ENCODE measurements at places on chromosomes 1 and 21.
A peak's percentile ranks its signal among the peaks of the same experiment; 100 is the strongest.

DNA sequence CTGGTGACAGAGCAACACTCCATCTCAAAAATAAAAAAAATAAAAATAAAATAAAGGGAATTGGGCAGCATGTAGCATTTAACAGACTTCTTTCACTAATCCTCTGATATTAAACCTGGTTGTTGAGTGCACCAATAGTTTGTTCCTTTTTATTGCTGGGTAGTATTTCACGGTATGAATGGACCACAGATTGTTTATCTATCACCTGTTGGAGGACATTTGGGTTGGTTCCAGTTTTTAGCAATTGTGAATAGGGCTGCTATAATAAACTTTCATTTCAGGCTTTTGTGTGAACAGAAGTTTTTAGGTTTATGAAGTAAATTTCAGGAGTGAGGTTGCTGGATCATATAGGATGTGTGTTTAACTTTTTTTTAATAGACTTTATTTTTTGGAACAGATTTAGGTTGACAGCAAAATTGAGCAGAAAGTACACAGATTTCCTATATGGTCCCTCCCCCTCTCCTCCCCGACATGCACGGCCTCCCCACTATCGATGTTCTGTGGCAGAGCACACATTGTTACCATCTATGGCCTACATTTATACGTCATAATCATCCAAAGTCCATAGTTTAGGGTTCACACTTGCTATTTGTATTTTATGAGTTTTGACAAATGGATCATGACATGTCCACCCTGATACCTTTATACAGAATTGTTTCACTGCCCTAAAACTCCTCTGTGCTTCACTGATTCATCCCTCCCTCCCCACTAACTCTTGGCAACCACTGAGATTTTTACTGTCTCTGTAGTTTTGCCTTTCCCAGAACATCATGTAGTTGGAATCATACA lies 66.1 kb upstream of the TMPRSS2 start:
- no peak for DNase-seq

- no peak for DNase-seq
Measured at GRCh38 chr21:46125846-46126301, 28.0 kb downstream of the COL6A2 start.

- DNase-seq, result peak; percentile 59
Measured at GRCh38 chr1:157961805-157962762, 31.4 kb upstream of the KIRREL1 start.

GRCh38 chr21:42865776-42866160 lies 13.6 kb downstream of the WDR4 start:
- DNase-seq, result no peak

GRCh38 chr1:204731985-204732575 lies 46.5 kb upstream of the LRRN2 start:
- DNase-seq, result no peak

Data from fibroblast of skin of right quadriceps (primary cell).